ENCODE measurements at places on chromosomes 5 and 9.

DNA sequence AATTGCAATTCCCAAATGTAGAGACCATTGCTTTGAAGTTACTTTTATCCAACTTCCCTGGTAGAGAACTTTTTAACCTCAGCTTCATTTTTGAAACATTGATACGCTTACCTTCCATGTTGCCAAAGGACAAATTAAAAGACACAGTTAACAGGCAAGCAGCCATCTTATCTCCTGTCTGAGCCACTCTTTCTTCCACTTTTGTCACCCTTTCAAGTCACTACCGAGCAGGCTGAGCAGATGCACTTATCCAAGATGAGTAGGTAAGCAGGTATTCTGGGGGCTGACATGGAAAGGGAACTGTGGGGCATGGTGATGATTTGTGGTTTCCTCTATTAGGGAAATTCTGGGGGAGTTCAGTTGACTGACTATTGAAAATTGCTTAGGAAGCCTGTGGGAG is 66.7 kb downstream of the DOCK2 start:
- DNase-seq = no peak

DNA sequence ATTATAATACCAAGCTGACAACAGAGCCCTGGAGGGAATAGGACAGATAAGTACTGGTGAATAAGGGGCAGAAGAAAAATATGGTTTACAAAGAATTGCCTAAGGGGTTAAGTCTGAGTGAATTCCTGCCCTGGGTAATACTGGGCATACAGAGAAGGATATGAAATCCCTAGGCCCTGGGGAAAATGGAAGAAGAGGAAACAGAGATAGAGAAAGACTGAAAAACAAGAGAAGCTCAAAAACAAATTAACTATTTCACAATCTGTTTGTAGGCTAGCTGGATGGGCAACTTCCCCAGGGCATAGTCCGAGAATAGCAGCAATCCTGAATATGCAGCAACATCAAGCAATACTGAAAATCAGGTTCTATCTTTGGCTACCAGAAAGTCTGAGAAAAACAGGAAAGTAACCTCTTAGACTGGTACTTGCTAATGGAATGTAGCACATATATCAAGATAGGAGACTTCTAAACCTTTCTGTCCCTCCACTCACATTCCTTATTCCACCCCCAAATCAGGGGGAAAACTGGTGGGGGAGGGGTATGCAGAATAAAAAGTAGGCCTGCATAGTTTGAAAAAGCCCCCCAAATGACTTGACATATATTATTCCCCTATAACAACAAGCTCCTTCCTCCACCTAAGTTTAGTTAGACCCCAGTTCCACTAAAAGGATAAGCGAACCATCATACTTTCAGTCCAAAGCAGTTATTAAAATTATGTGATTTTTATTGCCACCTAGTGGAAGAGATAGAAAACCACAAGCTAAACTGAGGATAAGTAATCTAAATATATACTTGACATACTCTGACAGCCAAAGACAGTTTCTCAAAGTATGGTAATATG is 20.6 kb downstream of the SLC38A9 start:
- DNase-seq = no peak

GRCh38 chr9:86163503-86163902 is 64.1 kb upstream of the GOLM1 start:
- DNase-seq = no peak

DNA sequence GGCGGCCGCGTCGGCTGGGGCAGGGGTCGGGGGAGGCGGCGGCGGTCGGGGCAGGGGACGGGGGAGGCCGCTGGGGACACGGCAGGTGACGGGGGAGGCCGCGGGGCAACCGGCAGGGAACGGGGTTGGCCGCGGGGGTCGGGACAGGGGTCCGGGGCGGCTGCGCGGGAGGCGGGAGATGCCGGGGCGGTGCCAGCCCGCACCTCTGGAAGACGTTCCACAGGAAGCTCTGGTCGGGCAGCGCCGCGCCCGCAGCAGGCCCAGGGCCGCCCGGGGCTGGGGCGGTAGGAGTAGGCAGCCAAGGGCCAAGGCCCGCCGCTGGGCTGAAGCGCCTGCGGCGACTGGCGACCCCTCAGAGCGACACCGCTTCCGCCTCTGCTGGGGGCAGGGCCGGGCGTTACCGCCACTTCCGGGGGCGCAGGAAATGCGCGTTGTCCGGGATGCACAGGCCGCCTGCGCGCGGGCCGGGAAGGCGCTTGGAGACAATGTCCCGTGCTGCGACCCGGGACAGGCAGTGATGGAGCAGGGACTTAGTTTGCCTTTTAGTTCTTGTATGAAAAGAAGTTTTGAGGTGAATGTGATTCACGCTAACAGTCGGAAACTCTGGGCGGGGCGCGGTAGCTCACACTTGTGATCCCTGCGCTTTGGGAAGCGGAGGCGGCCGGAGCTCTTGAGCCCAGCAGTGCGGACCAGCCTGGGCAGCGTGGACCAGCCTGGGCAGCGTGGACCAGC is 110.0 kb upstream of the LPCAT1 start:
- DNase-seq = peak; percentile 72

DNA sequence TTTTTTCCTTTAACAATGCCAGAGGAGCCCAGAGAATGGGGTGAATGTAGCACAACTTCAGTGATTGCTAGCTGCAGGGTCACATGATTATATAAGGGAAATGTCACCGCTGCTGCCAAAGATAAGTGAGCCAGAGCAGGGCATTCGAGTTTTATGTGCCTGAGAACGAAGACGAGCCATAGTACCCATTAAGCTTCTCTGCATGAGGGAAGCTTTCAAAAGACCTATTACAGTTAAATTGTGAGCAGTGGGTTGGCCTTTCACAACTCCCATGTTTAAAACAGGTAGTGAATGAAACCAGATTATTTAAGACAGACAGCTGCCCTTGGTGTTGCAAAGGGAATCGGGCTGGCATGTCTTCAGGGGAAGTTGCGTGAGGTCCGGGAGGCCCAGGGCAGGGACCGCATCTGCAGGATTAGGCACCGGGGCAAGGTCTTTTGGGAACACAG is 82.4 kb upstream of the TNFAIP8 start:
- no peak for DNase-seq

GRCh38 chr5:14082973-14083372 is 60.2 kb upstream of the TRIO start:
- no peak for DNase-seq

DNA sequence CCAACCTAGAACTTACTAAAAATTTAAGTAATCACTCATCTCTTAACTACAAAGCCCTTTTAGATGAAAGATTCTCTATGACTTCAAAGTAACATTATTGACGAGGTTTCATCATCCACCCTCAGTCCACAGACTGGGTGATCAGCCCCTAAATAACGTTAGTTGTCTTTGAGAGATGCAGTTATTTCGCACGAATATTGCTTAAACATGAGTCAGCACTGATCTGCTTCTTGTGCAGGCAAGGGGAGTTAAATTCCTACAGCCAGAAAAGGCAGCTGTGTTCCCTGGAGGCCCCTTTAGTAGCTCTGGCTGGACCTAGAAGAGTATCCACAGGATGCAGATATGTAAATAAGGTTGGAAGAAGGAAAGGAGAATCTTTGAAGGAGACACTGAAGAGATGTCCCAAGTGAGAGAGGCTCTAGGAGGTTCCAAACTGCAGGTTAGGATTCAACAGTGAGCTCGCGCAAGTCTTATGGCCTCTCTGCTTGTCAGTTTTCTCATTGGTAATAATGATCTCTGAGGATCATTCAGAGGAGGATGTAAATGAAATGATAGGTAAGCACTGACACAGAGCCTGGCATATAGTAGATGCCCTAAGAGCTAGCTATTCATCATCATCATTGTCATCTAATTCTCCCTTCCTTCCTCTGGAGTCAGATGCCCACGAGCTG is 122.2 kb upstream of the MAN2A1 start:
- no peak for DNase-seq

DNA sequence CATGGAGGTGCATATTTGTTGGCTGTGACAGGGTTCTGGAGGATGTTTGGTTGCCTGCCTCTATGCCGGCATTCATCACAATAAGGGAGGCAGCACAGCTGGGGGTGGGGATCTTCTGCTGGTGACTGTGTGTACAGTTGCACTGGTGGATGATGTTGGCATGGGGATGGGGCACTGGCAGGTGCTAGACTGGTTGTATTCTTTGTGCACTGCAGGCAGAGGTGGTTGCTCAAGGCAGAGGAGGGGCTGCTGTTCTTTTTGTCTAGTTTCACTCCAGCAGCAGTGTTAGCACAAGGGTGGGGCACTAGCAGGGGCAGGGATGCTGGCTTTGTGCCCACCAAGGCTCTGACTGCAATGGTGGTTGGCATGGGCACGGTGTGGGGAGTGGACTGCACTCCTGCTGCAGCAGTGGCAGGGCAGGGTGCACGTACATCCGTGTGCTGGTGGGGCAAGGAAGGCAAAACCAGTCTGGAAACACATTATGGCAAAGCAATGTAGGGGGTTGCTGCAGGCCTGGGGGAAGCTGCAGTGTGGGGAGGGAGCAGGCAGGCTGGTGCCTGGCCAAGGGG is 69.3 kb downstream of the ISOC1 start:
- DNase-seq = no peak

DNA sequence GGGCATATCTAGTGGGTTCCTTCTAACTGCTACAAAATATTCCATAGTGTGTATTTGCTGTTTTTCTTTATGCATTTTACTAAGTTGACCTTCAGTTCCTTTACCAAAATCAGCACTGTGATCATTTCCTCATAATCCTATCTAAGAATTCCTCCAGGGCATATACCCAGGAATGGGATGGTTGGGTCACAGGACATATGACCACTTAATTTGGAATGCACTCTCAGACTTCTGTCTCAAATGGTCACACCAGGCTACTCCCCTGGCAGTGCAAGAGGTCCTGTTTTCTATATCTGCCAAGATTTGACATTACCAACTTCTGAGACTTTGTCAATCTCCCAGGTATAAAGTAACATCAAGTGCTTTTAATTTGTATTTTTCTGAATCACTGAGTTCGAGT is 63.9 kb downstream of the ADAMTS12 start:
- no peak for DNase-seq

GRCh38 chr5:133831491-133832224 is 136.8 kb downstream of the C5orf15 start:
- DNase-seq = no peak

DNA sequence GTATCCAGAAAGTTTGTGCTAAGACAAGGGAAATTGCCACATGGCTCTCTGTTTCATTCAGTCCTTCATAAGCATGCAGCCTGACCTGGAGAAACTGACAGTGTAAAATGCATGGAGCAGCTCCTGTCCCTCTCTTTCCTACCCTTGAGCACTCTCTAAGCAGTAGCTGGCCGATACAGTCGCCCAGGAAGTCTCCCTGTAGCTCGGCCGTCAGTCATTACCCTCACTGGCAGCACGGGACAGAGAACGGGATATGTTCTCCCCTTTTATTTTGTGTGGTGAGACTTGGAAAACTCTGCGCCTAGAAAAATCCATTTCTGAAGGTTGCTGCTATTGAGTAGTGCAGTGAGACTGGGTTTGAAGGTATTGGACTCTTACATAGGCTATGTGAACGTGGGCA is 56.8 kb upstream of the KCNMB1 start:
- DNase-seq = no peak

- DNase-seq = no peak
Measured at GRCh38 chr5:60209146-60209840, 315.8 kb upstream of the PDE4D start.

DNA sequence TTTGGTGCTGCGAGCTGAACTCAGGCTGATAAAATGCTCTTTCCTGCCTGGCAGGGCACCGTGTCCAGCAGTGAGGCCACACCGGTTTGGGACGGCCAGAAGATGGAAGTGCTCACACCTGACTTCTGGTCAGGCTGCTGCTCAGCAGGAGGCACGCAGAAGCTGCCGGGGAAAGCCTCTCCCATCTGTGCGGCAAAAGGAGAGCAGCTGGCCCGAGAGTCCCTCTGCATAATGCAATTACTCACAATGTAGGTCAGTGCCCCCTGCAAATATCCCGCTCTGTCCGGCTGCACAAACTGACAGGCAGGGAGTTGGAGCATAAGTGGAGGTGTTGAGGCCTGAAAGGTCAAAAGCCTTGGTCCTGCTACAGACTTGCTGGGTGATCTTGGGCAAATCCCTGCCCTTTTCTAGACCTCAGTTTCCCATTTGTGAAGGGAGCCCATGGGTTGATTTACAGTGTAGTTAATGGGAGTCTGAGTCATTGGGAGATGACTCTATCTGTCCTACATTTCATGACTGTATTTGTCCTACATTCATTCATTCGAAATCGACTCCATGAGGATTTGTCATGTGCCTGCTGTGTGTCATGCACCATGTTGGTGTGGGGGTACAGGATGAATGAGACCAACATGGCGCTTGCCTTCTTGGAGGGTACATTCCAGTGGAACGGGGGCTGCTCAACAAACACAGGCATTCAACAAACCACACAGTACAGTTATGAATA is 61.8 kb upstream of the TBC1D2 start:
- no peak for DNase-seq

DNA sequence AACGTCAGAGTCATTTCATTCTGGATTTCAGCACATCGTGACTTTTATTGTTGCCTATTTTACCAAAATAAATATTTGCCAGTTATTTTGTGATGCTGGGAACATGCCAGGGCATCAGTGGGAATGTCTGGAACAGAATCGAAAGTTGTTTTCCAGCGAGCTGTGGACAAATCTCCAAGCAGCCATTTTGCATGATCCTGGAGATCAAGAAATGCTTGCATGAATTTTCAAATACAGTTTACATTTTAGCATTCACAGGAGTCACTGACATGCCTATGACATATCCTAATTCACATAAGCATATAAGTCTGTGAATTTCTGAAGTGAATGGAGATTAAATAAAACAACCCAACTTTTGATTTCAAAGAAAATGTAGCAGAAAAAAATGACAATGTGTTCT is 119.4 kb downstream of the VCAN start:
- no peak for DNase-seq

DNA sequence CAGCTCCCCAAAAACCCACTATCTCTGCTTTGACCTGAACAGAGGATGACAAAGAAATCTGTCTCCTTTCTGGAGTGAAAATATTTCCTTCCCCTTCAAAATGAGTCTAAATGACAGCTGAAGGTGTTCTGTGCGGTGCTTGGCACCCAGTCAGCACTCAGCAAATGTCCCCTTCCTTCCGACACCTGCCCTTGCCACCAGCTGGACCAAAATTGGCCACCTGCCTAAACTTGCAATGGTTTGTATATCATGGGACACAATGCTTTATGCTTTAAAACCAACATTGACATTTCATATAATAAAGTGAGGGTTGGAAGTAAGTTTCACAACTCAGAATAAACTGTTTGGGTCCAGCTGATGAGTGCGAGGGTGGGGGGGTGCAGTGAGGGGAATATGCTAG is 7.5 kb upstream of the TTC1 start:
- DNase-seq = no peak

Measured in activated naive CD4-positive, alpha-beta T cell treated with anti-CD3 and anti-CD28 coated beads, Interleukin-2, amount 50 U/mL, for 16 hours (primary cell).